NCI-H1930 (cell line): ENCODE measurements at places on chromosomes 5 and 9.

- DNase-seq, result peak; percentile 83
Observed at GRCh38 chr9:16417161-16417560, 453.3 kb downstream of the BNC2 start.

- DNase-seq, result no peak
Observed at GRCh38 chr5:2110934-2111462, 228.3 kb upstream of the IRX4 start.

- DNase-seq, result no peak
Observed at GRCh38 chr9:124268661-124269060, 10.9 kb downstream of the NEK6 start.

DNA sequence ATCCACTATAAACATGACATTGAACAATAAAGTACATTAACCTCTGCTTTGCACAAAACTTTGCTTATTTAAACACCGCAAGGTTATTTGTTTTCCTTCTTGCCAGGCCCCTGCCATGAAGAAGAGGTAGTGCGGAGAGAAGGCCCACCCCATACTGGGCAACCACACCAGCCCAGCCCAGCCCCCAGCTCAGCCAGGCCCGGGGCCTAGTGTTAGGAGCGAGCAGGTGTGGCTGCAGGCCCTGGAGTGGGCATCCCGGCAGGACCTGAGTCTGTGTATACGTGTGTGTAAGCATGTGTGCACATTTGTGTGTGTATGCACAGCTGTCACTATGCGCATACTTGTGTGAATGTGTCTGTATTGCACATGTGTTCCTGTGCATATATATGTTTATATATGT is 90.4 kb upstream of the MVB12B start:
- DNase-seq, result no peak

DNA sequence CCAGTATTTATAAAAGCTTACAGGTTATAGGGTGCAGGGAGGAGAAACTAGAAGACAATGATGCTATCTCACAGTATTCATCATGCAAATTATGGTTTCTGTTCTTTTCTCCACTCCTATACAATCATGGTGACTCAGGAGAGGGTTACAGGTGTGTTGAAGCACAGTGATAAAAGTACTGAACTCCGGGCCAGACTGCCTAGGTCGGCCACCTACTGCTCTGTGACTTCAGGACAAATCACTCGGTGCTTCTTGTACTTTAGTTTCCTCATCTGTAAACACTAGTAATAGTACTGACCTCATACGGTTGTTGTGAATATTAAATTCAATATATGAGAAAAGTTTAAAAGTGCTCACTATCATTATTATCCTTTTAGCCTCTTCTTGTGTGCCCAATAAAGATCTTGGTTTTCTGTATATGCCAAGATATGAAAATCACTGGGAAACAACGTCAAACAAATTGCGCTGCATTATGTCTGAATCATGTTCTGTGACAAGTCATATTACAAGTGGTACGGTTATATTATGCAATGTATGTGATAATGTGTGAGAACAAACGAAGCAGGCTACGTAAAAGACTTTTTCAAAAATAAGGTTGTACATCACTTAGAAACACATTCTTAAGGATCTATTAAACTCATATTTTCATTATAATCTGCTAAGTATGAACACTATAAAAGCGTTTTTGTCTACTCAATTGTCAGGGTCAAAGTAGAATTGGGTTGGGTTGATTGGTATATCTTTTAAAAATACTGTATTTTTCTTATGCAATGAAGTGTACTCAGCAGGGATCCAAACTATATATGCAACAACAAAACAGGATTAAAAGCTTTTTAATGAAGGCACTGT is 153.3 kb downstream of the EFNA5 start:
- DNase-seq, result no peak

DNA sequence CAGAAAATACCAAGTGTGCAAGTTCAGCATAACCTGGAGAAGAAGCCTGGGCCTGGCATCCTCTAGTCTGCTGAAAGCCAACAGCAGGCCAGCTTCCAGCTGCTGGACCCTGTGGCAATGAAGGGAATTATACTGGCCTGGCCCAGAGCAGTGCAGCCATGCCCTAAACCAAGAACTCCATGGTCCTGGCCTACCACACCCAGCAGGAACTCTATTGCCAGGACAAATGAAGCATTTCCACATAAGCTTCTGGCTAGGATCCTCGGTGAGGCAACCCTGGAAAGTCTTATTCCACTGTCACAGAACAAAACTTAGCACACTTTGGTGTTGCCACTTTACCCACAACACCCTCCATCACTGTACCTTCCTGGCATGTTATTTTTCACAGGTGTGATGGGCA is 35.5 kb downstream of the CDK5RAP2 start:
- DNase-seq, result no peak

GRCh38 chr5:150347451-150347850 is 10.0 kb upstream of the TCOF1 start:
- DNase-seq, result no peak

DNA sequence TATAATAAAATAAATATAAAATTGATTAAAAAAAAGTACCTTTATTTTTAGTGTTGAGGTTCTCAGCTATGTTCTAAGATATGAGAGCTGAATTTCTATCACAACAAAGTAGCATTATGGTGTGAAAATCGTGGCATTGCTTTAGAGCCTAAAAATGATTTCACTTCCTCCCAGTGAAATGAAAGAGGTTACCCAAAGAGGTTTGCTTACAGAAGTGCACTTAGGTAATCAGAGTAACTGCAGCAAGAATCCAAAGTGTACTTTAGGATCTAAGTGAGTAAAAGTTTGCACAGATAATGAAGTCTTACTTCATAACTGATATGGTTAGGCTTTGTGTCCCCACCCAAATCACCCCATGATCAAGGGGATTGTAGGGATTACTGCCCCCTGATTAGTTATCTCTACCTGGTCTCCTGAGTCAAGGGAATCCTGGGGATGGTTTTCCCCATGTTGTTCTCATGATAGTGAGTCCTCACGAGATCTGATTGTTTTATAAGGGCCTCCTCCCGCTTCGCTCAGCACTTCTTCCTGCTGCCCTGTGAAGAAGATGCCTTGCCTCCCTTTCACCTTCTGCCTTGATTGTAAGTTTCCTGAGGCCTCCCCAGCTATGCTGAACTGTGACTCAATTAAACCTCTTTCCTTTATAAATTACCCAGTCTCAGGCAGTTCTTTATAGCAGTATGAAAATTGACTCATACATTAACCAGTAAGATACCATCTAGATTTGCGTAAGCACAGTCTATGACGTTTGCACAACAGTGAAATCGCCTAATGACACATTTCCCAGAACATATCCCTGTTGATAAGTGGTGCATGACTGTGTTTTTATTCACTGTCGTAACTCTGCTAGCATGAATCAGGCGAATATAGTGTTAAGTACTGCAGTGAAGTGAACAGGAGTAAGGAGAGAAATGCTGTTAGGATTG is 40.3 kb upstream of the LRRC70 start:
- DNase-seq, result no peak

DNA sequence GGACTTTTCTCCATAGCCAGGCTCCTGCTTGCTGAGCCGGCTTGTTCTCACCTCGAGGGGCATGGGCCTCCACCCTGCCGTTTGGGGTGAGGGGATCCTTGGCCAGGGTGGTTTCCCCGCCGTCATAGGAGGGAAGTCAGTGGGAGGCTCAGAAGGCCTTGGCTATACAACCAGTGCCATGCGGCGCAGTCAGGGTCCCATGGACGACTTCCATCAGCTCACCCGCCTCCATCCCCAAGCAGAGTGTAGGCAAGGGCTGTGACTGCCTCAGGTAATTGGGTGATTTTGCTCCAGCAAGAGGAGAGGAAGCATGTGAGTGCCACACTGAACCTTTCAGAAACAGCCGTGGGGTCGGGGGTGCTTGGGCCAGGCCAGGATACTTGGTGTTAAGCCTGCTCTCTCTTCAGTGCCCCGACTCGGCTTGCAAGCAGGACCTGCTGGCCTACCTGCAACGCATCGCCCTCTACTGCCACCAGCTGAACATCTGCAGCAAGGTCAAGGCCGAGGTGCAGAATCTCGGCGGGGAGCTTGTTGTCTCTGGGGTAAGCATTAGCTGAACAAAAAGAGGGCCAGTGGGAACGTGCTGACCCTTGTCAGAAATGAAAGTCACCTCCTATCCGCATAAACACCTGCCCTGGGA is 57.2 kb upstream of the LRRTM2 start:
- DNase-seq, result no peak

GRCh38 chr9:36470643-36471290 is 70.7 kb upstream of the RNF38 start:
- no peak for DNase-seq

- DNase-seq, result no peak
Observed at GRCh38 chr5:170144286-170145023, 38.8 kb downstream of the FOXI1 start.

DNA sequence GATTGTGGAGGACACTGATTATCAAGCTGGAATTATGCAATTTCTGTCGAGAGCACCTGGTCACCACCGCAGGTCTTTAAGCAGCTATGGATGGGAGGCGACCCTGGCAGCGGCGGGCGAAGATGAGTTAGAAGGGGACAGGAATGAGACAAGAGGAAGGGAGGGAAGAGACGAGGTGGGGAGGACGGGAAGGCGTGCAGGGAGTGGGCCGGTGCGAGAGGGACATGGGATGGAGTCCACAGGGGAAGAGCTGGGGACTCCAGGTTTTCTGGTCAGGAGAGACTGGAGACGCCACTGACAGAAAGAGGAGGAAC is 192.3 kb downstream of the MELK start:
- peak; percentile 38 for DNase-seq

GRCh38 chr5:141369994-141370848 is at the start of gene PCDHGB3:
Gene PCDHGB3 (plus strand): TSS chr5:141370242. CDS start chr5:141370395, 153 bp downstream.
- no peak for DNase-seq

- DNase-seq, result no peak
Observed at GRCh38 chr9:90033028-90033650, 428.3 kb downstream of the GADD45G start.

GRCh38 chr5:15789642-15790041 is 289.7 kb downstream of the FBXL7 start:
- no peak for DNase-seq

DNA sequence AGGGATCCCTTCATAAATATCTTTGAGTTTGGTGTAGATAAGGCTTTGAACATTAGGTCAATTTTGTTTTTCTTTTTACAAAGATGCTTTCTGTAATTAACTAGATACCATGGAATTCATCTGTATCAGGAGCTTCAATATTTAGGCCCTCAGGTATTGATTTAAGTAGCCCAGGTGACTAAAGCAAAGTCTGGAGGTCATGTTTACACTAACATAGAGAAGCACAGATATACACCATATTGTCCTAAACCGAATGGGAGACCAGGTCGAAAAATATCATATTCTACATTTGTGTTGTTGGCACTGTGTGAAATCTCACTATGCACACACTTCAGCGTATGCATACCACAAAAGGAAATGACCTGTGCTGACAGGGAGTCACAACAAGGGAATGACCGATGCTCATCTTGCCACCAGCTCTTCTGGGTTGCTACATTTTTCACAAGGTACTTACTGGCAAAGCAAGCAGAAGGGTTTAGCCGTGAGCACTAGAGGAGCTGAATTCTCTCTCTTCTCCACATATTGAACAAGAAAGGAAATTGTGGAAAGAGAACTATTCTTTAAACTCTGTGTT is 98.5 kb upstream of the IL7R start:
- no peak for DNase-seq

GRCh38 chr5:143168171-143168741 is 235.2 kb downstream of the NR3C1 start:
- no peak for DNase-seq

DNA sequence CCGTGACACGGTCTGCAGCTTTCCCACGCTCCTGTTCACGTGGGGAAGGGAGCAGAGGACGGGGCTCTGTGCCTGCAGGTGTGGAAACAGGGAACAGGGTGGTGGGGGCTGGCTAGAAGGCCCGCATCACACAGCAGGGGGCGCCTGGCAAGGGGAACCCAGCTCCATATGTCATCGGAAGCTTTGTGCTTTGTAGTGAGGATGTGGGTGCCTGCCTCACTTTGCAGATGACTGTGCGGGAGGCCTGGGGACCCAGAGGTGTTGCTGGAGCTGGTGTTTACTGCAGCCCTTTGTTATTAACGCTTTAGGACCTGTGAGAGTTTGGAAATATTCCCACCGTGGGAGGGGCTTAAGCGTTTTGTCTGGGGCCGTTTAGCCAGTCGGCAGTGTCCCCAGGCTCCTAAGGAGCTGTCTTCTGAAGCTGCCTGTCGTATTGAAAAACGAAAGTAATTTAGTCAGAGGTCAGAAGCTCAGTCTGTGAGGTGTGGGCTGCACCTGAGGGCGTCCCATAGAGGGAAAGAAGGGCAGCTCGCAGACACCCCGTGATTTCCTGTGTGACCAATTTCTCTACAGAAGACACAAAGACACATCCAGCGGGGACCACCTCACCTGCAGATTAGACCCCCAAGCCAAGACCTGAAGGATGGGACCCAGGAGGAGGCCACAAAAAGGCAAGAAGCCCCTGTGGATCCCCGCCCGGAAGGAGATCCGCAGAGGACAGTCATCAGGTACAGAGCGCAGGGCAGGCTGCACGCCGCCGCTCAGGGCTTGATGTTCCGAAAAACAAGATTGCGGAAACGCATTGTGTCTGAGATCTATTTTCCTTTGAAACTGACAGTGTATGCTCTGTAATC is 9.1 kb downstream of the MAN1B1 start:
- no peak for DNase-seq

GRCh38 chr9:117303643-117304230 is 111.1 kb downstream of the ASTN2 start:
- no peak for DNase-seq

- DNase-seq, result no peak
Observed at GRCh38 chr5:132469380-132470009, 21.1 kb downstream of the IRF1 start.

- DNase-seq, result no peak
Observed at GRCh38 chr5:135238622-135239452, 160.2 kb downstream of the MACROH2A1 start.

GRCh38 chr5:74184649-74185048 is 455.9 kb downstream of the ENC1 start:
- DNase-seq, result no peak

DNA sequence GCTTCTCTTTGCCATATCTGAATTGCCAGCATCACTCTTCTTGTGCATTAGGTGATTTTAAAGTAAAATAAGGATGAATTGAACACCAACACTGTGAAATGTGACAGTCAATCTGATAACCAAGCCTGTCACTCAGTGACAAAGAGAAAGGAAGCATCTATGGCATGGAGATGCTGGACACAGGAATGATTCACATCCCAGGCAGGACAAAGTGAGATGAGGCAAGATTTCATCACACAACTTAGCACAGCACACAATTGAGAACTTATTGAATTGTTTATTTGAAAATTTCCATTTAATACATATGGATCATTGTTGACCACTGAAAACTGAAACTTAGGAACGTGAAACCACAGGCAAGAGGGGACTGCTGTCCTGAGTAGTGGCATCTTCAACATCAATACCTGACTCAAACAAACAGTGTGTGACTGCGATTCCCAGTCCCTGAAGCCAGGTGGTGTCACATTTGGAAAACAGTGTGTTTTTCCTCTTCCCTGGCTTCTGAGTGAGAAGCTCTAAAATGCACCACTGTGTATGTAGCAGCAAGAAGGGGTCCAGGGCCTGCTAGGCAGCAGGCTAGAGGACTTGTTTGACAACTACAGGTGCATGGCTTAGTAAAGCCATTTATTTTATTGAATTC is 10.7 kb downstream of the GAPT start:
- peak; percentile 1 for DNase-seq
